ENCODE measurements at places on chromosomes 4 and X.

DNA sequence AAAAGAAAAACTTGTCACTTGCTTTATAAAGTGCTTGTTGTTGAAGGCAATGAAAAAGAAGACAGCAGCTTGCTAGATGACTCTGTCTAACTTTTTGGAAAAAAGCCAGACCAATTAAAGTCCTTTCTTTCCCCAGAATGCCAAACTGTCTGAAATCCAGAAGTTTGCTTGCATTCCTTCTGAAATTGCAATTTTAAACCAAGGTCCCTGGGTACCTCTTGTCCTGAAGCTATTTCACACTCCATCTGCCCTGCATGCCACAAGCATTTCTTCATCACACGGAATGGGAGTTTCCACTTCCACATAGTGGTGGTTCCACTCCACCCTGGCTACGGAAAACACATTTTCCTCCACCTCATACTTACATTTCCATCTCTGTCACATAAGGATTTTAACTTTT is 101.0 kb downstream of the PAPSS1 start:
- DNase-seq = no peak

DNA sequence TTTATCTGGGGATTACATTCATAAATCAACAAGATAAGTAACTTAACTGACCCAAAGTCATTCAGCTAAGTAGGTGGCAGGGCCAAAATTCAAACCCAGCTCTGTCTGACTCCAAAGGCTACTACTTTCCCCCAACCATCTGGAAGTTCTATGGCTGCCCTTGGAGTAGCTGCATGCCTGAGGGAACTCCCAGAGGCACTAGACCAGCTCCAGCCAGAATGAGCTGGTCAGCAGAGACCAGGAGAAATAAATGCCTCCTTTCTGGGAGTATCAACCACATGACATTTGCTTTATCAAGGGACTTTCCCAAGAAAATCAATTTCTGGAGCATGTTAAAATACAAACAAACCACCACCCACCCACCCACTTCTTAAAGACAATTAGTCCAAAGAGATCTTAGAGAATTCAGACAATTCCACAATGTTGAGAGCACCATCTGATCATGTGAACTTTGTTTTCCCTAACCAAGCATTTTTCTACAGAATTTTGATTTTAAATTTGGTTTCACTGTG is 180.5 kb downstream of the EFHC2 start:
- DNase-seq = no peak

DNA sequence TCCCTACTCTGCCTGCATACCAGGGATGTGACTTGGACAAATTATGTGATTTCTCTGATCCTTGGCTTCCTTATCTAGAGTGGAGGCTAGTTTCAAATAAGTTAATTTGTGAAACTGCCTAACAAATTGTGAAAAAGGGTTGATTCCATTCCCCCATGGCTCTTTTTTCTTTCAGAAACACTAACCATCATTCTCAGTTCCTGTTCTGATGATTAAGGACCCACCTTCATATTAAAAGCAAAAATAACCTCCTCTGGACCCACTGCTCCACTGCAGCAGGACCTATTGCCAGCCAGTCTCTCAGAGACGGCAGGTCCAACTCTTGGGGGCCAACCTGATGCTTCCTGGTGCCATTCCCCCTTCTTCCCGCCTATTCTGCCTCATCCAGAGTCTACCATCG is 4.5 kb upstream of the ANXA5 start:
- DNase-seq = no peak

GRCh38 chr4:107640197-107640596 is 79.8 kb downstream of the PAPSS1 start:
- no peak for DNase-seq

- no peak for DNase-seq
Measured at GRCh38 chrX:121000589-121000988, 15.0 kb upstream of the CT47A1 start.

- DNase-seq = no peak
Measured at GRCh38 chrX:17081511-17081910, 135.1 kb downstream of the REPS2 start.

GRCh38 chr4:83387476-83388312 is 53.0 kb upstream of the HPSE start:
- DNase-seq = peak; percentile 34

DNA sequence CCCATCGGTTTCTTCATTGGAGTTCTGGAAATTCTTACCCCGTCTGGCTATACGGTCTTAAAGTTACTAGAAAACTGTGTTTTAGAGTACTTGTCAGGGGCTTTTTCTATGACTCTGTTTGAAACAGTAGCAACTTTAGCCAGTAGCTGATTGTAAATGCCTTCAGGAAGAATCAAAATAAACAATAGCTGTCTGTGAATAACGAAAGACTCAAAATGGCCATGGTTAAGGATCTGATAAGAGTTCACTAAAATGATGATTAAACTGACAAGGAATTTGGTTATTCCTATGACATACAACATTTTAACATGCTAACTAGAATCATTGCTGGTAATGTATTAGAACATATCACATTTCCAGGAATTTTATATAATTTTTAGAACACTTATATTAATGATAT is 191.0 kb downstream of the EVC2 start:
- DNase-seq = no peak

- DNase-seq = no peak
Measured at GRCh38 chr4:81521708-81522107, 50.0 kb upstream of the RASGEF1B start.

DNA sequence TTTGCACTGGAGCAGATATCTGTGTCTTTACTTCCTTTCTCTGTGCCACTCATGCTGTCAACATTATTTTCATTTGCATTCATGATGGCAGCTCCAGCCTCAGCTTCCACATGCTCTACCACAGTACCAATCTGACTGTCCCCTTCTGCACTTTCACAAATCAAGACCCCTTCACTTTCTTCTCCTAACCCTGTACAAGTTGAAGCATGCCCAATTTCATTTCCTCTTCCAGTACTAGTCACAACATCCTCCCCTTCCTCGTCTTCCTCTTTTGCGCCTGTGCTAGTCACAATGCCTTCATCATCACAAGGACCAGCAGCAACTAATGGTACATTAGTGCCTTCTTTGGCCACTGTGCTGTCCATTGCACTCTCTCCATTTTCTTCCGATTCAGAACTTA is 26.5 kb downstream of the BOD1L1 start:
- no peak for DNase-seq

GRCh38 chr4:24601121-24601520 is 16.8 kb upstream of the DHX15 start:
- DNase-seq = no peak

DNA sequence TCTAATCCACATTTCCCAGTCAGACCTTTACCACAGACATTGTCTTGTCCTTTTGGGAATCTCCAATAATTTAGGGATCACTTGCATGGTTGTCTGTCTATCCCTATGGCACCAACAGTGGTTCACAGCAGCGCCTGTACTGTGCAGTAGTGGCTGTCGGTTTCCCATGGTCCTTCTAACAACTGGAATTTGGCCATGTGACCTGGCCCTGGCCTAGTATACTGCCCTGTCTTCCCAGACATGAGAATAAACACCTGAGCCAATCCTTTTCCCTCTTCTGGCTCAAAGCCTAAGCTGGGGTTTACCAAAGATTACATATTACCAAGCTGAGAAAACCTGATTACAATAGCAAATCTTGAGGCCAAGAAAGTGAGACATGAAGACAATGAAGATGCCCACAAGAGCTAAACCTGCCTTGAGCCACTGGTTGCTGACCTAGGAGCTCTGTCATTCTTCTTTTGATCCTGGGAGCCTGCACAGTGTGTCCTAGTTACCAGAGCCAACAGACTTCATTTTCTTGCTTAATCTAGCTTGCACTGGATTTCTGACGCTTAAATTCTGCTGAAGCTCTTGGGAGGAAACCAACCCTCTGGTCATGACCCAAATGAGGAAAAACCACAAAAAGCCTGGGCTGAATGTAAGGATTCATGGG is 92.1 kb downstream of the SCD5 start:
- no peak for DNase-seq

DNA sequence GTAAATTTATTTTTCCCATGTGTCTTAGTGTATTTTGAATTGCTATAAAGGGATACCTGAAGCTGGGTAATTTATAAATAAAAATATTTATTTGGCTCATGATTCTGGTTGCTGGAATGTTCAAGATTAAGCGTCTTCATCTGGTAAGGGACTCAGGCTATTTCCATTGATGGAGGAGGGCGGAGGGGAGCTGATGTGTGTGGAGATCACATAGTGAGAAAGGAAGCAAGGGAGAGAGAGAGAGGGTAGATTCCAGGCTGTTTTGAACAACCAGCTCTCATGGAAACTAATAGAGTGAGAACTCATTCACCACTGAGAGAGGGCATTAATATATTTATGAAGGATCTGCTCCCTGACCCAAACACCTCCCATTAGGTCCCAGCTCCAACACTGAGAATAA is 39.6 kb upstream of the ADGRL3 start:
- no peak for DNase-seq

- DNase-seq = no peak
Measured at GRCh38 chrX:45619290-45619689, 418.6 kb upstream of the DIPK2B start.

Data from vagina (tissue), 2 donors.